ENCODE measurements at places on chromosomes 13 and 19. TPM values are rescaled to one million over a fixed set of nuclear protein-coding genes. Genes with fewer than 3 reads are reported as not detected.

Gene KASH5
- 0.30 TPM for total RNA-seq

Gene KCTD15
- total RNA-seq, result 45.9 TPM

DNA sequence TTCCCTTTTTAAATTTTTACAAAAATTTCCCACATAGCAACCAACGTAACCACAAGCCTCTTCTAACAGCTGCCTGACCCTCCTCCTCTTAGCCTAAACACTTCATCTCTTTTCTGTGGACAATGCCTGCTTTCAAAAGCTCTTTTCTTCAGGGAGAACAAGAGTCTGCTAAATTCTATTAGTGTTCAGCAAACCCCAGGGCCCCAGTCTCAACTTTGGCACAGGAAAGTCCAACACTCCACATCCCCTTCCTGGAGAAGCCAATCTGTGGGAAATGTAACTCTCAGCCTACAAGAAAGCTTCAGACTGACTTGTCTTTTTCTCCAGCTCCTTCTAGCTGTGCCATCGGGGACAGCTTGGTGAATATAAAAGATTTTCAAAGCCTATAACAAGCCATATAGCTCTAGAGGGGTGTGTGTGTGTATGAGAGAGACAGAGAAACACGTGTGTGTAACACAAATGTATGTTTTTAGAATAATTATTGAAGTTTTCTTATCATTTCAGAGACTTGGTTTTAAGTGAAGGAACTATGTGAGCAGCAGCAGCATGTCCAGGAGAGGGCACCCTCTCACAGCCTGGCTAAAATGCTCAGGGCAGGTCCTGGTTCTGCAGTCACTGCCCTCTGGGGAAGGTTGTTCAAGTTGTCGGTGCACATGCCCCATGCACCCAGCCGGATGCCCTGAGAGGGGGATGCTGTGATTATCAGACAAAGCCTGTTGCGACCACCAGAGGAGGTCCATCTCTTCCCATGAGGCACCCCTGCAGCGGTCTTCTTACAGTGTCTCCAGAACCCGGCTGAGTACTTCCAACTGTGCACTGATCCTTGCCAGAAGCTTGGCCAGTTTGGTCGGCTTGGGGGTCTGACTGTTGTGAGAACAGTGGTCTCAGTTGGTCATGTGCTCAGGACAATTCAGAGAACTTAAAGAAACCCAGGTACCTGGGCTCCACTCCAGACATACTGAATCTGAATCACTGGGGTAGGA, 34.4 kb downstream of the CCDC70 start:
- peak; percentile 61 for DNase-seq

DNA sequence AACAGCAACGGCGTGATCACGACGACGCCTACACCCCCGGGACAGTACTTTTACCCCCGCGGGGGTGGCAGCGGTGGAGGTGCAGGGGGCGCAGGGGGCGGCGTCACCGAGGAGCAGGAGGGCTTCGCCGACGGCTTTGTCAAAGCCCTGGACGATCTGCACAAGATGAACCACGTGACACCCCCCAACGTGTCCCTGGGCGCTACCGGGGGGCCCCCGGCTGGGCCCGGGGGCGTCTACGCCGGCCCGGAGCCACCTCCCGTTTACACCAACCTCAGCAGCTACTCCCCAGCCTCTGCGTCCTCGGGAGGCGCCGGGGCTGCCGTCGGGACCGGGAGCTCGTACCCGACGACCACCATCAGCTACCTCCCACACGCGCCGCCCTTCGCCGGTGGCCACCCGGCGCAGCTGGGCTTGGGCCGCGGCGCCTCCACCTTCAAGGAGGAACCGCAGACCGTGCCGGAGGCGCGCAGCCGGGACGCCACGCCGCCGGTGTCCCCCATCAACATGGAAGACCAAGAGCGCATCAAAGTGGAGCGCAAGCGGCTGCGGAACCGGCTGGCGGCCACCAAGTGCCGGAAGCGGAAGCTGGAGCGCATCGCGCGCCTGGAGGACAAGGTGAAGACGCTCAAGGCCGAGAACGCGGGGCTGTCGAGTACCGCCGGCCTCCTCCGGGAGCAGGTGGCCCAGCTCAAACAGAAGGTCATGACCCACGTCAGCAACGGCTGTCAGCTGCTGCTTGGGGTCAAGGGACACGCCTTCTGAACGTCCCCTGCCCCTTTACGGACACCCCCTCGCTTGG, 966 bp downstream of the JUNB start:
- no peak for DNase-seq

- DNase-seq, result no peak
Measured at GRCh38 chr19:43300876-43301765, 31.8 kb upstream of the PSG9 start.

- no peak for DNase-seq
Measured at GRCh38 chr13:96768524-96768923, 225.8 kb downstream of the OXGR1 start.

GRCh38 chr13:106540613-106541012, 5.2 kb upstream of the EFNB2 start:
- DNase-seq, result no peak

Measured in spinal cord (tissue), 10 donors.